ENCODE measurements at places on chromosomes 1 and 21.

GRCh38 chr21:15472108-15473040 lies 257.4 kb upstream of the USP25 start:
- no peak for DNase-seq

DNA sequence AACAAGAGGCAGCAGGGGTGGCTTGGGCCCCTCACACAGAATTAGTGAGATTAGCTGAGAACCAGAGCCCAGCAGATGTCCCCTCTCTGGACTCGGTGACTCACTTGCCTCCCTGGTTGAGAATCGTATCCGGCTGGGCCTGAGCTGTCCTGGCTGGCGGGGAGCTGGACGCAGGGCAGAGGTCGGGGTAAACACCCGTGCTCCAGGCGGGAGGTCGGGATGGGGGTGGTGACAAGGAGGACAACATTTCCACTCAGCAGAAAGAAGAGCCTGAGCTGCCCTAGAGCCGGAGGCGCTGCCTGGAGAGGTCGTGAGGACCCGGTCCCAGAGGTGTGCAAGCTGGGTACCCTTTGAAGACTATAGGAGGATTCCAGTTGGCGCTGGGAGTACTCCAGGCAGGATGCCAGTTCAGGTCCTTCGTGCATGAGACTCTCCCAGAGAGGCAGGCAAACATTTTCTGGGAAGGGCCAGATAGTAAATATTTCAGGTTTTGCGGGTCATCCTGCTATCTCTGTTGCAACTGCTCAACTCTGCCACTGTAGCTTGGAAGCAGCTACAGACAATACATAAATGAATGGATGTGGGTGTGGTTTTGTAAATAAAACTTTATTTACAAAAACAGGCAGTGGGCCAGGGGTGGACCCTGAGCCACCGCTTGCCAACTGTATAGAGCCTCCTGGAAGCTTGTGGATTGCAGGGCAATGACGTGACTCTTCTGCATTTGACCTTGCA lies 116.8 kb upstream of the WNT4 start:
- no peak for DNase-seq

GRCh38 chr1:195766709-195767108 lies 841.5 kb downstream of the KCNT2 start:
- no peak for DNase-seq

DNA sequence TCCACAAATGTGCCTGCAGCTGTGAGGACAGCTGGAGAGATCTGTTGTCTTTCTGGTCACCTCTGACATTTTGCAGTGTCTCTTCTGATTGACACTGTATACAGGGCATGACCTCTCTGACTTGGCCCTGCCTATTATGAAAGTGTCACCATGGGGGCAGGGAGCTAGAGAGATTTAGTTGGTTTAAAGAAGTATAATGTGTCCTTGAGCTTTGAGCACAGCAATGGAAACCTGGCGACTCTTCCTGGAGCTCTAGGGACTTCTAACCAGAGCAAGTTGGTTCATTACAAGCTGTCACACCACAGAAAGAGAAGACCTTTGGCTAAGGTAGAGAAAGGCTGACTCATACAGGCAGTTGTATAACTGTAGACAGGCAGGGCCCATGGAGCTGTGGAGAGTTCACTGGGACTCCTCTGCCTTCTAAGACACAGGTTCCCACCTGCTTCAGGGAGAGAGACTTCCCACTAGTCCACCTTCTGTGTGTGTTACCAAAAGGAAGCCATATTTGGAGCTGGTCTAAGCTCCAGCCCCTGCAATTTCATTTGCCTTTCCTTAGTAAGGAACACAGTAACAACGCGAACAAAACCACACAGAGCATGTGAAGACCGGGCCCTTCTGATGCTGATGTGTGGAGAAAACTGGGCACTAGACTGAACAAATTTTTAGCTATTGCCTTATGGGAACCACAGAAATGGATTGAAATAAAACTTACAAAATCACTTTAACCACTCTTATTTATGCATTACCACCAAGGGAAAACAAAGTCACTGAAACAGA lies 90.5 kb upstream of the ADAR start:
- DNase-seq = no peak

GRCh38 chr1:34360574-34360973 lies 183.9 kb downstream of the C1orf94 start:
- no peak for DNase-seq

DNA sequence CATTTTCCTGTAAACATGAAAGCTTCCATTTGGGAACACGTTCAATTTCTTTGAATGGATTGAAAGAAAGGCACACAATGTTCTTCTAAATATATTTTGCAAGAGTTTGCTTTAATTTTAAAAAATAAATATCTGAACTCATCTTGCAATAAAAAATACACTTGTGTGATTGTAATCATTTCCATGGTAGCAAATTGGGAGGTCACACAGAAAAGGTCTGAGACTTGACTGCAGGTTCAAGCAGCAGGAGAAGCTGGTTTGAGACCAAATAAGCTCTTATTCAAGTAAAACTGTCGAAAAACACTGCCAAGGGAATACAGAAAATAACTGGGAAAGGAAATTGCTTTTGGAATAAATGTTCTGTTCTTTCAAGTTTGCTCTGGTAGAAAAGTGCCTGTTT lies 498.9 kb downstream of the ADGRL2 start:
- no peak for DNase-seq

DNA sequence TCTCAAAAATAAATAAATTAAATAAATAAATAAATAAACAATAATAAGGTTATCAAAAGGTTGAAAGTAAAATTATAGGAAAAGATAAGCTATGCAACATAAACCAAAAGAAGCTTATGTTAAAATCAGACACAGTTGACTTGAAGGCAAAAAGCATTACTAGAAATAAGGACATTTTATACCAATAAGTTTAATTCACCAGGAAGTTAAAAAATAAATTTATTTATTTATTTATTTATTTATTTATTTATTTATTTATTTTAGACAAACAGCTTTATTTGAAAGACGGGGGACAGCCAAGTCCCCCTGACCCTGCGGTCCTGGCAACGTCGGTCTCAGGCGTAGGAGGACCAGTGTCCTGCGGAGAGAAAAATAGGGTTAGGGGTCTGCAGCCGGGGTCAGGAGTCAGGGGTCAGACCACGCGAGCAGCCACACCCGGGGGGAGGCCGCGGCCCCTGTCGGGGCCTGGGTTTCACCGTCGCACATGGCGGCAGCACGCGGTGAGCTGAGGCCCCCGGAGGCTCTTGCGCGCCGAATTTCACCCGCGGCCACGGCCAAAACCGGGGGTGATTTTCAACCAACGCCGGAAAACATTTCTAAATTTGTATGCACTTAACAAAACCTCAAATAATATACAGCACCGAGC lies 8.4 kb upstream of the DEDD start:
- no peak for DNase-seq
